ENCODE measurements at places on chromosomes 4 and X.
A peak's percentile ranks its signal among the peaks of the same experiment; 100 is the strongest.

- no peak for DNase-seq
Measured at GRCh38 chr4:170374770-170375169, 285.0 kb upstream of the AADAT start.

- no peak for DNase-seq
Measured at GRCh38 chr4:11732155-11732554, 303.5 kb upstream of the HS3ST1 start.

- no peak for DNase-seq
Measured at GRCh38 chr4:87235020-87235671, 14.7 kb upstream of the KLHL8 start.

DNA sequence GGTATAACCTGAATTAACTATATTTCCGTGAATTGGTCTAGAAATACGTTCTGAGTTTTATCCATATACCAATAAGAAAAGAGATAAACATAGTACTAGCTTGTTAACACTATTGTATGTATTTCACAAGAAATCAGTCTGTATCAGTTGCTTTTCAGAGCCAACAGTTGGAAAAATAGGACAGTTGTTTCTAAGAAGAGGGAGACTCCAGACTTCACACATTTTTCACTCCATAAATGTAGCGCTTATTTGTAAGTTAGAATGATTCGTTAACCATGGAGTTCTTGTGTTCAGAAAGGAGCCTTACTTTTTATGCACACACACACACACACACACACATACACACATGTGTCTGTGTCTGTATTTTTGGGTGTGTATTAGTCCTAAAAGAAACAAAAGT lies 376.7 kb upstream of the SMIM31 start:
- no peak for DNase-seq

GRCh38 chr4:183195534-183195933 lies 96.5 kb downstream of the WWC2 start:
- DNase-seq, result no peak

DNA sequence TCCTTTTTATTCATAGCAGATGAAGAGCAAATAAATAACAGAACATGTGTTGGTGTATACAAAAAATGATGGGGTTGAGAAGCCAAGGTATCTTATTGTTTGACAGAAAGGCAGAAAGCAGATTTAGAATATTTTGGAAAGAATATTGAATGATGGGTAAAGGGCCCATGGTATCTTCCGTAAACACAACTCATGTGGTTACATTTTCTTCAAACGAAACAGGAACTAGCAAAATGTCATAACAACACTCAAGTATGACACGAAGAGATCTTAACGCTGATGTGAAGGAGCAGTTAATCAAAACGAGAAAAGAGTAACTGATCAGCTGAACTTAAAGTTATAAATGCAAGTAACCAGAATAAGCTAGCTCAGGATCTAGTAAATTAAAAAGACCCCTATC lies 195.7 kb upstream of the GK2 start:
- no peak for DNase-seq

DNA sequence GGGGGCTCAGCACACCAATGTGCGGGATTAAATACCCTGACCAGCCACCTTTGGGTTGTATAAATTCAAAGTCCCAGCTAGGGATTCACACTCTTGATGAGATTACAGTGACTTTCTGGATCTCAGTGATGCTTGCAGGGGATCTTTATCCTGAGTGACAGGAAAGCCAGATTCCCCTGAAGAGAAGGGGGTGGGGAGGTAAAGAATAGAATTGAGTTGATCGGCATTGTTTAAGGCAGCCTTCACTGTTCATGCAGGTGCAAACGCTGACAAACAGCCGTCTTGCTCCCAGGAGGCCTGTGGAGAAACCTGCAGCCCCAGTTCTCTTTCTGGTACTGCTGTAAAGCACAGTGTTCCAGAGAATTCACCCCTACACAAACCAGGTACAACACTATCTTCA lies 19.0 kb downstream of the CXXC4 start:
- no peak for DNase-seq

DNA sequence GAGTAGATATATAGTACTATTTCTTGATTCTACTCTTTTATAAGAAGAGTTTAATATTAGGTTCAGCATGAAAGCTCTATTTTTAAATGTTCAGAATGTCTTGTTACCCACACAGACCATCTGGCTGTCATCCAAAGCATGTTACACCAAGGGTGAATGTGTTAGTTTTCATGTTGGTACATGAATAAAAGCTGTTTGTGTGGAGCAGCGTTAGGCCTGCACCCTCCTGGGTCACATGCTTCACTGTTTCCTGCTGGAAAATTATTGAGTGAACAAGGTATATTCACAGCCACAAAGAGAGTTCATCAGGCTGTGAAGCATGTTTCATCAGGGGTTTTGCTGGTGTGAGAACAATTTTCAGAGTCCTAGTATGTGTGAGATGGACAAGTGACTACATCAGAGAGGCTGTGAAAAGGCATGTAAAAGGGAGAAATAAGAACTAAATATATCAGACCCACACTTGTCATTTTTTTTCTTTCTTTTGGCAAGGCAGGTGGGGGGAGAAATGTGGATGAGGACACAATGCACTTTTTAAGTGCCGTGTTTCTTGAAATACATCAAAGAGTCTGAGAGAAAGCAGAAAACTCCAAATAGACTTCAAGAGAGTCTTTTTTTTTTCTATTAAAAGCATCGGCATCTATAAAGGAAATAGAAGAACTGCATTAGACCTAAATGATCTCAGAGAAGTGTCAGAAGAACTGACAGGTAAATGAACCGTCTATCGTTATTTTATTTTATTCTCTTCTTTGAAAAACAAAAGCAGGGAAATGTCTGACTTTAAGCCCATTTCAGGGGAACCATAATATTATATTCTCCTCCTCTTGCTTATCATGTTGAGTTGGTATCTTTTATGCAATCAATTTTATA lies 2429.7 kb downstream of the PCDH7 start:
- DNase-seq, result no peak

DNA sequence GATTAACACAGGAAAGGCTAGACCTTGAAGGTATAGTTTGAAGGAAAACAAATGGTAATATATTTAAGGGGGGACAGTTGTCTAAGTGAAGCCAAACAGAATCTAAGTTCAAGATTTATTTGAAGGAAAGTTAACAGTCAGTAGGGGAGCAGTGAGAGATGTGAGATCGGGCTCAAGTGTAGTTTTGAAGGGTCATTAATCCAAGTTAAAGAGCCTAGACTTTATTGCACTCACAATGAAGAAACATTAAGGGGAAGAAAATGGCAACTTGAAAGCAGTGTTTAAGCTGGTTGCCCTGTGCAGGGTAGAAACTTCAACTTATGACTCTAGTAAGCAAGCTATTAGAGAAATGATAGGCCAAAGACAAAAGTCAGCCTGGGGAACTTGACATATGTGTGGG lies 1952.2 kb downstream of the PCDH7 start:
- DNase-seq, result no peak

DNA sequence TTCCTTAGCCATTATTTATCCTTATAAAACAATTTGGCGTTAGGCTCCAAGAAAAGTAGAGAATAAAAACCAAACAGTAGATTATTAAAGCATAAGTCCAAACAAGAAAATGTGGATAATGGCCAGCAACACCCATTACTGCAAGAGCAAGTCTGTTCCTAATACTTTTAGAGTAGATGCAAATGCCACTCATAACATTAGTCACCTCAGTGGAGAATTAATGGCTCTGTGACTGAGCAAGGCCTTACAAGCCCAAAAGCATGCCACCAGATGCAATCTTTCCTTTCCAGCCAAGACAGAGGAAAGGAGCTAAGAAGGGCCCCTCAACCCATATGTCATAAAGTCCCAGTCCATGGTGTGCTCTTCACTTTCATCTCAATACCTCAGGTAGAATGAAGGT lies 373.8 kb downstream of the OPHN1 start:
- no peak for DNase-seq

GRCh38 chrX:132748909-132749308 lies 209.5 kb downstream of the HS6ST2 start:
- DNase-seq, result peak; percentile 33

DNA sequence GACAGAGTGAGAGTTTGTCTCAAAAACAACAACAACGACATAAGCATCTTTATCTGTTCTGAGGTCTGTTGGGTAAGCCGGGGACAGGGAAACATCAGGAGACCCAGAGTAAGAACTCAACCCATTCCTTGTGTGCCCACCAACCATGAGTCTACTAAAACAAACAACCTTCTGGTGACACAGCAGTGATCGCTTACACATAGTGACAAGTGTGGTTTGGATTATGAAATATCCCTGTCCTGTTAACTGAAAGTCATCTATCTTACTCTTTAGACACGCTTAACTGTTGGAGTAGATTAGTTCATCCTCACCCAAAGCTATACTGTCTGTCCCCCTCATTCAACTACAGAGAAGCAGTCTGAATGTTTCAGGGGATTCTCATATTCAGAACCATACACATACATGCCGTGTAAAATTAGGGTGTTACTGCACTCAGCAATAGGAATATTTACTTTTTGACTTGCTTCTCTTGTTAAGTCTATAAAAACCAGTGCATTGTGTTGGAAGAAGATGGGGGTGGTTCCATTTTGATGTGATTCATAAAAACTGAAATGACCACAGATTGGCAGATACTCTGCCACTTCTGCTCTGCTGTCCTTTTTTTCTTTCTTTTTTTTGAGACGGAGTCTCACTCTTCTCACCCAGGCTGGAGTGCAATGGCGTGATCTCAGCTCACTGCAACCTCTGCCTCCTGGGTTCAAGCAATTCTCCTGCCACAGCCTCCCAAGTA lies 27.4 kb downstream of the PHKA2 start:
- DNase-seq, result no peak

- no peak for DNase-seq
Measured at GRCh38 chr4:86831262-86832130, 17.7 kb downstream of the SLC10A6 start.

- DNase-seq, result no peak
Measured at GRCh38 chrX:20320461-20321159, 53.9 kb upstream of the RPS6KA3 start.

- no peak for DNase-seq
Measured at GRCh38 chr4:14583331-14583730, 418.9 kb upstream of the CPEB2 start.

- DNase-seq, result no peak
Measured at GRCh38 chrX:49059681-49060085, 884 bp downstream of the CCDC120 start.

- DNase-seq, result no peak
Measured at GRCh38 chr4:67714248-67714583, 13.3 kb upstream of the UBA6 start.

GRCh38 chr4:87717276-87718031 lies 67.4 kb downstream of the DMP1 start:
- DNase-seq, result no peak

GRCh38 chrX:9905721-9906120 lies 61.4 kb upstream of the CLDN34 start:
- no peak for DNase-seq

DNA sequence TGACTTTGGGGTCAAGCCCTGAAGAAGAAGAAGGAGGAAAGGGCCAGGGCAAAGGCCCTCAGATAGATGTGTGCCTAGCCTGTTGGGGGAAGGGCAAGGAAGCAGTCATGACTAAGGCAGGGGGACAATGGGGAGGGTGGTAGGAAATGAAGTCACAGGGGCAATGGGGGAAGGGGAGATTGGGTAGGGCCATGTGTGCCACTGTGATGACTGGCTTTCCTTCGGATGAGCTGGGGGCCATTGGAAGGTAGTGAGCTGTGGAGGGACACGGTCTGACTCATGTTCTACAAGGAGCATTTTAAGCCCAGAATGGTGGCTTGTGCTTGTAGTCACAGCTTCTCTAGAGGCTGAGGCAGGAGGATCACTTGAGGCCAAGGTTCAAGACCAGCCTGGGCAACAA lies 642.0 kb downstream of the MID1IP1 start:
- DNase-seq, result no peak

DNA sequence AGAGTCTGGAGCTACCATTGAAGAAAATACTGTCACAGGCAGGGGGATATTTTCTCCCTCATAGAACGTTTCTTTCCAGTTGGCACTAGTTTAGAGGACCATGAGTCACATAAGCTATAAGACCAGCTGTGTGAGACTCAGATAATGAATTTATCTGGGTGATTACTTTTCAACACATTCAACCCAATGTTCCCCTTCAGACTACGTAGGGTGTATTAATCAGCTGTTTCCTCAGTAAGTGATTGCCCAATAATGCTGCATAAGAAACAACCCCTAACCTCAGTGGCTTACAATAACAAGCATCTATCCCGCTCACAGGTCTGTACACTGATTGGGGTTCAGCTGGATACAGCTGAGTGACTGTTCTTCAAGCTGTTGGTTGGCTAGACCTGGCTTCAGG lies 38.1 kb downstream of the CBLL2 start:
- DNase-seq, result no peak

GRCh38 chr4:40143926-40144508 lies 52.8 kb upstream of the RHOH start:
- DNase-seq, result no peak

- no peak for DNase-seq
Measured at GRCh38 chr4:103021120-103021519, 1.6 kb upstream of the SLC9B1 start.

GRCh38 chr4:13694256-13694655 lies 66.7 kb upstream of the BOD1L1 start:
- no peak for DNase-seq

DNA sequence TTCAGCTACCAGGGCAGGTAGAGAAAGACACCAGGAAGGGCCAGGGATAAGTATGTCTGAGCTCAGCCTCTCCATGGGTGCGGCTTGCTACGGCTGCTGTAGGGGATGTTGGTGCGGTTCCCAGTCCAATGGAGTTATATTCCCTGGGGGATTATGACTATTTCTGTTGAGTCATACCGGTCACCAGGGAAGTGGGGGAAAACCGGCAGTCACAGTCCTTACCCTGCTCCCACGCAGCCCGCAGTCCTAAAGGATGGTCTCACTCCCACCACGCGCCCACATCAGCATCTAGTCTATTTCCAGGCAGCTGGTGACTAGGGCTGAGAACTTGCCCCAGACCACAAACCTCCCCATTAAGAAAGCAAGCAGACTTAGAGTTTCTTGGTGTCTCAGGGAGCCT lies 191.6 kb downstream of the VEGFC start:
- no peak for DNase-seq

DNA sequence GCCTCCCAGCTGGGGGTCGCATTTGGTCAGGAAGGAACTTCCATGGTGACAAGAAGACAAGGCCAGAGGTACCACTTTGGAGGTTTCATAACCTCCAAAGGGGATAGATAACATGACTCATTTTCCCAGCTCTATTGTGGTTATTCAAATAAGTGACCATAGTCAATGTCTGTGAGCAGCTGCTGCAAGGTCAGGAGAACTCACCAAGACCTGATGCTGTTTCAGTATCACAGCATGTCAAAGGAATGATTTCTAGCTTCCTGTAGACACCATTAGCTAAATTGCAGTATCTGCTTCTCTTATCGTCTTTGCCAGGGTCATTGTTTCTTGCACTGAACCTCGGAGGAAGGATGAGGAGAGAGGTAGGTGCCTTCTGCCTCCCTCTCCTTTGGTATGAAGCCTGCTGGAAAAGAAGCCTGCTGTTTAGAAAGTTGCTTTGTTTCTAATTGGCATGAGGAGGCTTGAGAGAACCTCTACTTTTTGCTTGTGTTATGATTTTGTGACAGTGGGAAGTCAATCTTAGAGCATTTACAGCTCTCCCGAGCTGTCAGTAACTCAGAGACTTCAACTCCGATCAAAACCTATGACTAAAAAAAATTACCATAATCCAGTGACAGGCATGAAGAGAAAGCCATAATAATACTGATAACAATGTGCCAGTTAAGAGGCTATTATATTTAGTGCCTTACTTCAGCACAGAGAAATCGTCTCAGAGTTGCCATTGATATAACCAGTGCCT lies 38.0 kb upstream of the GATB start:
- no peak for DNase-seq

GRCh38 chrX:77935886-77936285 lies 25.4 kb downstream of the ATP7A start:
- DNase-seq, result no peak
